Omental fat pad (tissue), 4 donors: ENCODE measurements at places on chromosomes 4 and X. TPM values are rescaled to one million over a fixed set of nuclear protein-coding genes. Genes with fewer than 3 reads are reported as not detected.

The PPM1K gene
- 18.4 TPM for total RNA-seq

The ZBED1 gene
- total RNA-seq, result 28.3 TPM

The IL2 gene
- total RNA-seq, result not detected

The PDZD4 gene
- total RNA-seq, result 2.6 TPM

The MID1IP1 gene
- 30.4 TPM for total RNA-seq

The KCTD8 gene
- total RNA-seq, result 3.2 TPM

The TMEM164 gene
- 24.6 TPM for total RNA-seq

The GPRIN3 gene
- 3.3 TPM for total RNA-seq

- DNase-seq, result no peak
These were observed 197.7 kb upstream of the MAB21L2 start for GRCh38 chr4:150384249-150384648.

DNA sequence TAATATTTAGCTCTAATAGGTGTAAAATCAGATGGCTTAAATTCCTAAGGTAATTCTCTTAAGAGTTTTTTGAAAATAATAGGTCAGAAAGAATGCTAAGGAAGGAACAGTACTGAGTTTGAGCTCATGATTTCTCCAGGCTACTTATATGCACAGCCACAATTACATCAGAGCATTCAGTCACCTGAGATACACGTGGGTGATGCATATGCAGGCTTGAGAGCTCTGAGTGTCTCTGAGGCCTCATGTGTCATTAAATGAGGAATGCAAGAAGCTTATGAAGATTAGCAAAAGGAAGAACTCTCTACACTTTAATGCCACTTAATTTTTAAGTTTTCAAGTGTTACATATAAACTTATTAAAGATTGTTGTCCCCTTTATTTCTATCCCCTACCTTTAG is 124.0 kb upstream of the STIM2 start:
- no peak for DNase-seq

DNA sequence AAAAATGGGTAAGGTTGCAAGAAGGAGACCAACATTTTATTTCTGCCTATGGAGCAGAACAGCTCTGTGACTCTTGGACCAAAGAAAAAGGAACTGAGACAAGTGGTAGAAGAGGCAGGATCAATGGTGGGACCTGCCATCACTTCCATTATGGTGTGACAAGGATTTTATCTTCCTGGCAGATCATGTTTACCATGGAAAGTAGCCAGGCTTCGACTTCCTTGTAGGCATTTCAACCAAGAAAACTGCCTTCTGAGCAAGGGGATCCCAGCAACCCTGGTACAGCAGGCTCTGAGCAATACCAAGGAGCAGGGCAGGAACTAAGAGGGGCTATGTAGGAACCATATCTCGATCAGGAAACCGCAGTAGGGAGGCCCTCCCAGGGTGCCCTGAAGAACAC is 317.4 kb downstream of the IQCM start:
- no peak for DNase-seq

GRCh38 chr4:141646969-141647368 is 10.6 kb downstream of the IL15 start:
- DNase-seq, result no peak

GRCh38 chr4:151045907-151046306 is 30.8 kb upstream of the LRBA start:
- no peak for DNase-seq

- DNase-seq, result no peak
These were observed 52.1 kb upstream of the CAPN6 start for GRCh38 chrX:111322231-111322855.

GRCh38 chrX:51406688-51407519 is 74.3 kb downstream of the NUDT10 start:
- no peak for DNase-seq

- DNase-seq, result no peak
These were observed 32.8 kb upstream of the LSM6 start for GRCh38 chr4:146142768-146143167.

DNA sequence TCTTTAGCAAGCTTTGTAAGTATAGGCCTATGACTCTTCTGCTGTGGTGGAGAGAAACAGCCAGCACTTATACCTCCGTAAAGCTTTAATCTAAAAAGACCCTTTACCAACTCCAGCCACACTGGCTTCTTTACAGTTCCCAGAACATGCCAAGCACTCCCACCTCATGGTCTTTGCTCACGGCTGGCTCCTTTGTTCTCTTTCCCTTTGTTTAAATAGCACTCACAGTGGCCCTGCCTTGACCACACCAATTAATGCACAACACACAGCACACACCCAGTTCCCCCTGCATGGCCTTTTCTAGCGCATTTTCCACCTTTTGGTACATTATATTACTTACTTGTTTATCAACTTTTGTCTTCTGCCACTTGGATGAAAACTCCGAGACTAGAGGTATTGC is 18.9 kb downstream of the PPID start:
- DNase-seq, result no peak

- no peak for DNase-seq
These were observed 44.2 kb downstream of the NAP1L5 start for GRCh38 chr4:88653371-88653946.

GRCh38 chr4:168475745-168476144 is 4.5 kb downstream of the DDX60L start:
- no peak for DNase-seq
